T-helper 17 cell (primary cell): ENCODE measurements at places on chromosomes 3 and 15.

GRCh38 chr3:18422972-18423371 lies 2.2 kb downstream of the SATB1 start:
- DNase-seq, result no peak

DNA sequence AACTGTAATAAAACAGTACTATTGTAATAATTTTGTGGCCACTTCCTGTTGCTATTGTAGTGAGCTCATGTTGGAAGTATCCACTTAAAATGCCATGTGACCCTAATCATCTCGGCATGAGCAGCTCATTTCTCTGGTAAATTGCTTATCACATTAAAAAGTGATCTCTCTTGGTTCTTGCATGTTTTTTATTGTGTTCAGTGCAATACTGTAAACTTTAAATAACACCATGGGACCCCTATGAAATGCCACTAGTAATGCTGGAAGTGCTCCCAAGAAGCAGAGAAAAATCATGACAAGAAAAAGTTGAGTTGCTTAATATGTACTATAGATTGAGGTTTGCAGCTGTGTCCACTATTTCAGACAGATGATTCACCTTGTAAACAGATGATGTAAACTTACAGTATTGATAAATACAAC lies 45.6 kb downstream of the NMD3 start:
- DNase-seq, result no peak

DNA sequence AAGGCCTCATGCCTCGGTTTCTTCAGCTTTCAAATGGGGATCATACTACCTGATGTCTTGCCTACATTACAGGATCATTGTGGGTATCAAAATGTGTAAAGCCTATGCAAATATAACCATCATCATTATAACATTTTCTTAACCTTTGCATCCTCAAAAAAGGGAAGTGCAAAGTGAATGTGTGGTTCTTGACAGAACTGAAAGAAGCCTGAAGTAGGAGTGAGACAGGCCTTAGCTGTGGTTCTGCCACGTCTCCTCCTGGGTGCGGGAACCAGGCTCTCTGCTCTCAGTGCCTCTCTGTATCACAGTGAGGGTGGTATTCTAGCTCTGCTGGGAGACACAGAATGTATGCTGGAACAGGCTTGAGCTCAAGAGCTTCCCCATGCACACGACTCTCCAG lies 316.9 kb upstream of the ICE2 start:
- DNase-seq, result no peak

- DNase-seq, result no peak
Measured at GRCh38 chr3:179038216-179038898, 33.3 kb downstream of the ZMAT3 start.
